ENCODE measurements at places on chromosomes 2 and 18.

DNA sequence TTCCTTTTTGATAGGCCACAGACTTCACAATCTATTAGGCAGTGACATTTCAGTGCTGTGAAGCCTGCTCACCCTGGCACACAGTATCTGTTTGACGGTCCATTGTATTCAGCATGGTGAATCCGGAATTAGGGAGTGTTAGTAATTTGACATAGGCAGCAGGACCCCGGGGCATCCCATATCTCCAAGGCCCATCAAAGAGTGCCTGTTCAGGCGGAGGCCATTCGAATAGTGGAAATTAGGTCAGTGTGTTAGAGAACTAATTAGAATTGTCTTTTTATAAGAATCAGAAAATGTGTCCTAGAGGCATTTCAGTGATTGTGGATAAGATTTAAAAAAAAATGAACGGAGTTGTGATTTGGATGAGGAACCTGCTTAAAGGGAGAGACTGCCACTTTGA is 818.8 kb upstream of the SOX11 start:
- no peak for DNase-seq

DNA sequence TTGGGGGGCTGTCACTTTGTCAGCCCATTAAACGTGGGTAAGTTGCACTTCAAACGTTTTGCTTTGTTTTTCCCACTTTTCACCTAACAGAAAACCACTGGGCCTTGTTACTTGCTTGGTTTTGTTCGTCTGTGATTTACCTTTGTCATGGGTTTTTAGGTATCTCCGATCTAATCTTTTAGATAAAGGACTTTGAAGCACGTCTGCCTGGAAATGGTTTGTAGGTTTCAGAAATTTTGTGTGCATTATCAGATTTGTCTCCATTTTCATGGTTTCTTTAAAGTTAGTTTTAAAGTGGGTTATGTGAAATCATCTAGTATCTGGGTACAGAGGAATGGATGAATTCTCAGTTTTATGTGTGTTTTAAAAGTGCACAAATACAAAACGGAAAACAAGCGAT is 6.4 kb downstream of the CTDP1 start:
- DNase-seq: no peak

- peak; percentile 19 for DNase-seq
Measured at GRCh38 chr2:101205521-101206479, 46.9 kb upstream of the CNOT11 start.

- DNase-seq: no peak
Measured at GRCh38 chr18:70276416-70277191, 12.2 kb upstream of the SOCS6 start.

DNA sequence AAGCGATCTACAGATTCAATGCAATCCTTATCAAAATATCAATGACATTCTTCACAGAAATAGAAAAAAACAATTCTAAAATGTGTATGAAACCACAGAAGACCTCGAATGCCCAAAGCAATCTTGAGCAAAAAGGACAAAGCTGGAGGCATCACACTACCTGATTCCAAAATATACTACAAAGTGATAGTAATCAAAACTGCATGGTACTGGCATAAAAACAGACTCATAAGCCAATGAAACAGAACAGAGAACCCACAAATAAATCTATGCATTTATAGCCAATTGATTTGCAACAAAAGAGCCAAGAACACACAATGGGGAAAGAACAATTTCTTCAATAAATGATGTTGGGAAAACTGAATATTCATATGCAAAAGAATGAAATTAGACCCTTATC is 99.2 kb downstream of the POLR1A start:
- no peak for DNase-seq

DNA sequence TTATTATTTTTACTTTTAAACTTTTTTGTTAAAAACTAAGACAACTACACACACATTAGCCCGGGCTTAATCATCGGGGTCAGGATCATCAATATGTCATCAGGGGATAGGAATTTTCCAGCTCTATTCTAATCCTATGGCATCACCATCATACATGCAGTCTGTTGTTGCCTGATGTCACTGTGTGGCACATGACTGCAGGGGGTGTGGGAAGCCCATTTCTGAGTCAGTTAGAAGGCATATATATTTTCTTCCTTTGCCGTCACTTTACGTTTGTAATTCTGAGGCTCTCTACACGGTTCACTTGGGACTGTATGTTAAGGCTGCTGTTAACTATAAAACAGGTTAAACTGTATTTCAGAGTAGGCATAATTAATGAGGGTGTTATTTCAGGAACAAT is 144.4 kb upstream of the ITGA6 start:
- DNase-seq: no peak

- no peak for DNase-seq
Measured at GRCh38 chr2:5052905-5053304, 639.3 kb upstream of the SOX11 start.

- no peak for DNase-seq
Measured at GRCh38 chr2:84201158-84201557, 257.9 kb downstream of the SUCLG1 start.

- DNase-seq: no peak
Measured at GRCh38 chr2:15152382-15152781, 408.8 kb downstream of the NBAS start.

DNA sequence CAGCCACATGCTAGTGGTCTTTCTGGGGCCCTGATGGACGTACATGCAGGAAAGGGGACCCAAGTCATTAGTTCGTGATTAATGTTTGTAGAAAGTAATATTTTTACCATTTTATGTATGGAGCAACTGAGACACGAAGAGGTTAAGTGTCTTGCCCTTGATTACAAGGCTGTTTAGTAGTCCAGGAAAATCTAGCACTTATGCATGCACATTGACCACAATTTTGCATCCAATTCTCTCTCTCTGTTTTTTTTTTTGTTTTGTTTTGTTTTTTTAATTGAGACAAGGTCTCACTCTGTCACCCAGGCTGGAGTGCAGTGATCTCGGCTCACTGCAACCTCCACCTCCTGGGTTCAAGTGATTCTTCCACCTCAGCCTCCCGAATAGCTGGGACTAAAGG is 8.3 kb upstream of the GATA6 start:
- DNase-seq: no peak

- DNase-seq: no peak
Measured at GRCh38 chr2:220442012-220442411, 814.6 kb downstream of the SLC4A3 start.
